ENCODE measurements at places on chromosomes 5 and 9.

- DNase-seq: no peak
Observed at GRCh38 chr5:167726642-167727041, 564.8 kb upstream of the WWC1 start.

DNA sequence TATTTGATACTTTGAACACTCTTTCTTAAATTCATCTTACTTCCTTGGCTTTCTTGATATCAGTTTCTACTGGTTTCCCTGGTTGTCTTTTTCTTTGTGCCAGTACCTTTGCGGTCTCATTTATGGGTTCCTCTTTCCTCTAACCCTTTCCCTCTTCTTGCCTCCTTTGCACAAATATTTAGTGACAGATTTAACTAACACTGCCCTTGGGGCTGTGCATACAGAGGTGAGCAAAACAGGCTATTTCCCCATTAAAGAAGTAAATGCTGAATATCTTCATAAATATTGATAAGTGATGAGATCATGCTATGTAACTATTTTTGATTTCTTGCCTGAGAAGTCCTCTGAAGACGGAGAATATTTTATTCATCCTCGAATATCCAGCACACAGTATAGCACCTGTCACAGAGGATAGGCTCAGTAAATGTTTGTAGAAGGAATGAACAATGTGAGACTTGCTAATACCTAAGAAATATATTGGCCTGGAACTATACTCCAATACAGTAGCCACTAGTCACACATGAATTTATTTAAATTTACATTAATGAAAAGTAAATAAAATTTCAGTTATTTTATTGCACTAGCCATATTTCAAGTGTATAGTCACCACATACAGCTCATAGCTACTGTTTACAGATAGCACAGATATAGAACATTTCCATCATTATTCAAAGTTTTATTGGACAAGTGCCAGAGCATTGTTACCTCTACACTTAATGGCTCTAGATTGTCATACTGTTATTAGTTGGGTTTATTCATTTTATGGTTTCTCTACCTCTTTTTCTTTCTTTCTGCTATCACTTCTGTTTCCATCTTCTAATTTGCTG, 90.4 kb downstream of the RIC1 start:
- no peak for DNase-seq

DNA sequence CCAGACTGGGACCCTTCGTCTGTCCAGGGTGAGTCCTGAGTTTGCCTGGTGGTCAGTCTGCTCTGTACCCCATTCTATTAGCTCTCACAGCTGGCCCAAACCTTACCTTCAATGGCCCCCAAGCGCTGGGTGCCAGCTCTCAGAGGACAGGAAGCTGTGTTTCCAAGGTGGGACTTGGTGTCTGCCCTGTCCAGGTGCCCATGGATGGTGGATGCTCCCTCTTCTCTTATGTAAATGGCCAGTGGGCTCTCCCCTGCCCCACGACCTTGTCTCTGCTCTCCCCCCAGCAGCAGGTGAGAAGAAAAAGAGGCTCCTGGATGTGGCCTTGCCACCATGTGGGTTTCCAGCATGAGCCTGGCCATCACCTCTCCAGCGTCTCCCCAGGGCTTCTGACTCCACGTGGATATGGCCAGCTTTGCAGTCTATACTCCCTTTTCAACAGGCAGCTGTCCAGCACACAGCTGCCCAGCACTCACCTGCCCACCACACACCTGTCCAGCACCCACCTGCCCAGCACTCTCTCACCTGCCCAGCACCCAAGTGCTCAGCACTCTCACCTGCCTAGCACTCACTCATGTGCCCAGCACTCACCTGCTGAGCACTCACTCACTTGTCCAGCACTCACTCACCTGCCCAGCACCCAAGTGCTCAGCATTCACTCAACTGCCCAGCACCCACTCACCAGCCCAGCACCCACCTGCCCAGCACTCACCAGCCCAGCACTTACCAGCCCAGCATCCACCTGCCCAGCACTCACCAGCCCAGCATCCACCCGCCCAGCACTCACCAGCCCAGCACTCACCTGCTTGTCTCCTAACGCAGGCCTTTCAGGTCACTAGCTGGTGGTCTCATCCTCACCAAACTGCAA, 136.2 kb upstream of the IRX2 start:
- DNase-seq: no peak

- DNase-seq: no peak
Observed at GRCh38 chr5:52579391-52579790, 208.3 kb upstream of the ITGA1 start.

DNA sequence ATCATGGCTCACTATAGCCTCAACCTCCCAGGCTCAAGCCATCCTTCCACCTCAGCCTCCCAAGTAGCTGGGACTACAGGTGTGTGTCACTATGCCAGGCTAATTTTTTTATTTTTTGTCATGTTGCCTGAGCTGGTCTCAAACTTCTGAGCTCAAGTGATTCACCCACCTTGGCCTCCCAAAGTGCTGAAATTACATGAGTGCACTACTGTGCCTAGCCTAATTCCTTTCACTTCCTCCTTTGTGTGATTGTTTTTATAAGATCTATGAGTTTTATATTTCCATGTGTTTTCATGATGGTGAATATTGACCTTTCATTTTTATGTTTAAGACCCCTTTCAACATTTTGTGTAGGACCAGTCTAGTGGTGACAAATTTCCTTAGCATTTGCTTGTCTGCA, 55.2 kb upstream of the IL12B start:
- DNase-seq: no peak

DNA sequence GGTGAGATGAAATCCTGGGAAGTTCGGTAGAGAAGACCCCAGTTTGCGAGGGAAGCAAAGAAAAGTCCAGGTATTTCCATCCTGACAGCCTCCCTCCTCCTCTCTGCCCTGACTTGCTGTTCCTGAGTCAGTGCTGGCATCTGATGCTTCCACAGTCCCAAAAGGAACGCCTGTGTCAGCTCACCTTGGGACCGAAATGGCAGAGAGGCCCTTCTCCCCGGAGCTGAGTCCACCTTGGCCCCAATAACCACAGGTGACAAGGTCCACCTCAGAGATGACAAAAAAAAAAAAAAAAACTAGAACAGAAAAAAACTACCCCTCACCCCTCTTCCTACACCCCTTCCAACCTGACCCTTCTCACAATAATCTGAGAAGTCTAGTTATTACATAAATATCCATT, 31.6 kb downstream of the SLC6A7 start:
- no peak for DNase-seq
